H9 (cell line): ENCODE measurements at places on chromosomes 11 and 22. TPM values are rescaled to one million over a fixed set of nuclear protein-coding genes. Genes with fewer than 3 reads are reported as not detected.

Gene SULT4A1
- total RNA-seq, result 15.0 and 16.2 TPM in 2 replicates

Gene OOSP1
- not detected in 2 replicates for total RNA-seq

Gene MRGPRX2
- not detected in 2 replicates for total RNA-seq

Gene CASP5
- not detected in 2 replicates for total RNA-seq

Gene MDK
- total RNA-seq, result 392 and 407 TPM in 2 replicates

Gene RTN4R
- 18.3 and 19.0 TPM in 2 replicates for total RNA-seq

Gene PPME1
- total RNA-seq, result 39.4 and 40.7 TPM in 2 replicates

Gene APOBEC3B
- 28.1 and 29.0 TPM in 2 replicates for total RNA-seq

Gene FAR1
- 72.5 and 77.0 TPM in 2 replicates for total RNA-seq

Gene RHBDD3
- 92.9 and 99.7 TPM in 2 replicates for total RNA-seq

Gene BTBD18
- total RNA-seq, result not detected in 2 replicates

Gene OR52A1
- 0.09 and 0.42 TPM in 2 replicates for total RNA-seq
